ENCODE measurements at places on chromosomes 2 and 18.
A peak's percentile ranks its signal among the peaks of the same experiment; 100 is the strongest.

DNA sequence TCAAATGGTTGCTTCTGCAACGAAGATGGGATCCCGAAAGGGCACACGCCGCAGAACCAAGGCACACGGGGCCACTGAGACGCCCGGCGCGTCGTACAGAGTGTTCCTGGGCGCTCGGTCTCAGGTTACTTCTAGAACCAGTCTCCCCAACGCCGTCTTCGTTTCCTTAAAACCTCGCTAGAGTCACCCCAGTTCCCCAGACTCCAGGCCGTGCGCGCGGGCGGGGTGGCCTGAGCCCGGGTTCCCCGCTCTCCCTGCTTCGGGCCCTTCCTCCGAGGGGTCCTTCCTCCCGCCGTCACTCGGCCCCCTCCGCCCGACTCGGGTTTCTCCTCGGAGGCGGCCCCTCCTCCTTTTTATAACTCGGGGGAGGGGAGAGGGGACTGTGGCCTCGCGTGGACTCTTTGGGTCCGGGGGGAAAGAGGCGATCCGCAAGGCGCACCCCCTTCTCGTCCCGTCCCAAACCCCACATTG is 774 bp upstream of the FZD7 start:
- H3K27ac ChIP-seq, result peak overlapping the region; percentile 88
- peaks cover 28% of the 10 kb centered on the region for H3K27me3 ChIP-seq
- DNase-seq, result no peak
- H3K36me3 ChIP-seq, result no peaks in the 10 kb centered on the region

DNA sequence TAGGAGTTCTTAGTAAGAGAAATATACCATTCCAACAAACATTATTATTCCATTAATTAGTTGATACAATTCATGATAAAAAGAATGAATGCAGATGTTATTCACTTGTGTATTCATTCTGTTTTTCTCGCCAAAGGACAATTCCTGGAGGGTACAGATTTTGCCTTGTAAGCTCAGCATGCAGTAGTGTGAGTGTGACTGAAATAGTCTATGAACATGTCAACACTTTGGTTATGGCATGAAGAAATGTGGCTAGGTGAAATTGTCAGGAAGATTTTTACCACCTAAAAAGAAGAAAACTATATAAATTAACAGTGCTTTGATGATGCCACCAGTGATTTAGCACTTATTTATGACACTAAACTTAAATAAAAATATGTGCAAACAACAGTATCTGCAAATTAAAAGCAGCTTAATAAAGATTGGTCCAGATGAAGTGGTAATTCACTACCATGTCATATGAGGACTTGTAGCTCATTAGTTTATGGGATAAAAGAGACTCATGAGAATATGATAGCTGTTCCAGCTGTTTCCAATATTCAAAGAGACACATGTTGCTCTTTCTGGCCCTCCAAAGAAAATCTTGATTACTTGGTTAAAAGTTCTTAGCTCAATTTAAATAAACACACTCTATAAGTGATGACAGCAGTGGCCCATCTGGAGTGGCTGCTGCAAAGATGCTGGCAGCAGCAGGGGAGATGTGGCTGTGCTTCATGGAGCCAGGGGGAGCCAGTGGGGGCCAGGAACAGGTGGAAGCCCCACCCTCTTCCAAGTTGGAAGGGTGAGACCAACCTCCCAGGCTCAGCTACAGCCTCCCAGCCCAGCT is 165.0 kb downstream of the CDH19 start:
- no peaks in the 10 kb centered on the region for H3K4me1 ChIP-seq
- H3K36me3 ChIP-seq, result no peaks in the 10 kb centered on the region
- H3K27me3 ChIP-seq, result no peaks in the 10 kb centered on the region
- no peak for DNase-seq
- no peak overlapping the region for H3K27ac ChIP-seq

- no peaks in the 10 kb centered on the region for H3K27me3 ChIP-seq
- no peak overlapping the region for H3K4me3 ChIP-seq
- peaks cover 15% of the 10 kb centered on the region for H3K4me1 ChIP-seq
- H3K36me3 ChIP-seq, result no peaks in the 10 kb centered on the region
- H3K27ac ChIP-seq, result no peak overlapping the region
Measured at GRCh38 chr2:200212862-200213425, 93.5 kb upstream of the SPATS2L start.

- no peak overlapping the region for H3K4me3 ChIP-seq
- peaks cover 4% of the 10 kb centered on the region for H3K4me1 ChIP-seq
- no peaks in the 10 kb centered on the region for H3K27me3 ChIP-seq
- H3K27ac ChIP-seq, result no peak overlapping the region
- DNase-seq, result no peak
Measured at GRCh38 chr2:237459741-237460174, 27.3 kb upstream of the MLPH start.

DNA sequence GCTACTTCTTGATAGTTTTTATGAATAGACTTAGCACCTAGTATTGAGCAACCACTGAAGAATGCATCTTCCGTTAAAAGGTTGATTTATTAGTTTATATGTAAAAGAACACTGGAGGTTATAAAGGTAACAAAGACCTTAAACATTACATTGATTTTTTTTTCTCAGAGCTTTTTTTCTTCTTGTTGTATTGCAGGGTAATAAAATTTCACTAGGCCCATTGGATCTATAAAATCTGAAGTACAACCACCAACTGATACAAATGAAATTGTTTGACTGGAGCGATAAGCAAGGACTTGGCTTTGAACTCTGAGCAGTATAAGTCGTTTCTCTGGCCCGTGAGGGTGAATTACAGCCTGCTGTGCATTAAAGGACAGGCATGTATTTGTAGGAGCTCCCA is 344.0 kb downstream of the LRRTM1 start:
- H3K4me3 ChIP-seq, result no peak overlapping the region
- no peak overlapping the region for H3K27ac ChIP-seq
- peaks cover 5% of the 10 kb centered on the region for H3K4me1 ChIP-seq

GRCh38 chr2:160305081-160305750 is 105.1 kb upstream of the ITGB6 start:
- H3K4me3 ChIP-seq, result no peak overlapping the region
- H3K4me1 ChIP-seq, result peaks cover 11% of the 10 kb centered on the region
- no peak overlapping the region for H3K27ac ChIP-seq
- no peaks in the 10 kb centered on the region for H3K27me3 ChIP-seq
- peak; percentile 60 for DNase-seq
- peaks cover 12% of the 10 kb centered on the region for H3K36me3 ChIP-seq

GRCh38 chr18:35508746-35509338 is 11.1 kb upstream of the INO80C start:
- H3K36me3 ChIP-seq, result no peaks in the 10 kb centered on the region
- peaks cover 33% of the 10 kb centered on the region for H3K4me1 ChIP-seq
- H3K4me3 ChIP-seq, result no peak overlapping the region
- peak overlapping the region; percentile 44 for H3K27ac ChIP-seq
- H3K27me3 ChIP-seq, result no peaks in the 10 kb centered on the region

- H3K4me1 ChIP-seq, result no peaks in the 10 kb centered on the region
- no peaks in the 10 kb centered on the region for H3K36me3 ChIP-seq
- H3K27me3 ChIP-seq, result no peaks in the 10 kb centered on the region
- no peak overlapping the region for H3K27ac ChIP-seq
Measured at GRCh38 chr2:119468154-119468955, 36.7 kb downstream of the TMEM37 start.

DNA sequence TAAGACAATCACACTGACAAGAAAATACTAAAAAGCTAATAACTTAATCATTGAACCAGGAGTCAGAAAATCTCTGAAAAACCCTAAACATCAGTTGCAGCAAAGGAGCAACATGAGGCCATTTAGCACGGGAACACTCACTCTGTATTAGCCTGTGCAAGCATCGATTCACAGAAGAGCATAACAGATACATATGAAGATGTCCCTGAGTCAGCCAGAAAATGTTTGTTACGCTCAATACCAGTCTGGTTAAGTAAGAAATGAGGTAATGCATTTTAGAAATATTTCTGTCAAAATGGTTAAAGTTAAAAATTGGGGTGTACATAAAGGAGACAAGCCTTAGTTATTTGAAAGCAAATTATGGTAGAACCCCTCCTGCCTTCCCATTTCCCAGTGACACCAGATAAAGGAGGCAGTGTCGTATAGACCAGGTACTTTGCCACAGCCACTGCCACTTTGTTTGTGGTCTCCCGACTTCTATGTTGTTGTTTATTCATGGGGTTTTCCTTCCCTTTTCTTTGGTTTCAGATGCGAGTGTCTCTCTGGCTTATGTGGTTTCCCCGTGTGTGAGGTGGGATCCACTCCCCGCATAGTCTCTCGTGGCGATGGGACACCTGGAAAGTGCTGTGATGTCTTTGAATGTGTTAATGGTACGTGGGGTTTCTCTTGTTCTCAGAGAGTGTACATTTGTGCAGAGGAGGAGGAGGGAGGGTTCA is 108.6 kb downstream of the CRIM1 start:
- H3K4me1 ChIP-seq, result peaks cover 11% of the 10 kb centered on the region
- DNase-seq, result no peak
- H3K36me3 ChIP-seq, result peaks cover 28% of the 10 kb centered on the region
- no peak overlapping the region for H3K4me3 ChIP-seq

GRCh38 chr18:2805970-2806943 is 40.5 kb upstream of the EMILIN2 start:
- H3K27me3 ChIP-seq, result no peaks in the 10 kb centered on the region
- no peak overlapping the region for H3K4me3 ChIP-seq
- H3K4me1 ChIP-seq, result peaks cover 5% of the 10 kb centered on the region
- no peaks in the 10 kb centered on the region for H3K36me3 ChIP-seq
- peak; percentile 42 for DNase-seq

DNA sequence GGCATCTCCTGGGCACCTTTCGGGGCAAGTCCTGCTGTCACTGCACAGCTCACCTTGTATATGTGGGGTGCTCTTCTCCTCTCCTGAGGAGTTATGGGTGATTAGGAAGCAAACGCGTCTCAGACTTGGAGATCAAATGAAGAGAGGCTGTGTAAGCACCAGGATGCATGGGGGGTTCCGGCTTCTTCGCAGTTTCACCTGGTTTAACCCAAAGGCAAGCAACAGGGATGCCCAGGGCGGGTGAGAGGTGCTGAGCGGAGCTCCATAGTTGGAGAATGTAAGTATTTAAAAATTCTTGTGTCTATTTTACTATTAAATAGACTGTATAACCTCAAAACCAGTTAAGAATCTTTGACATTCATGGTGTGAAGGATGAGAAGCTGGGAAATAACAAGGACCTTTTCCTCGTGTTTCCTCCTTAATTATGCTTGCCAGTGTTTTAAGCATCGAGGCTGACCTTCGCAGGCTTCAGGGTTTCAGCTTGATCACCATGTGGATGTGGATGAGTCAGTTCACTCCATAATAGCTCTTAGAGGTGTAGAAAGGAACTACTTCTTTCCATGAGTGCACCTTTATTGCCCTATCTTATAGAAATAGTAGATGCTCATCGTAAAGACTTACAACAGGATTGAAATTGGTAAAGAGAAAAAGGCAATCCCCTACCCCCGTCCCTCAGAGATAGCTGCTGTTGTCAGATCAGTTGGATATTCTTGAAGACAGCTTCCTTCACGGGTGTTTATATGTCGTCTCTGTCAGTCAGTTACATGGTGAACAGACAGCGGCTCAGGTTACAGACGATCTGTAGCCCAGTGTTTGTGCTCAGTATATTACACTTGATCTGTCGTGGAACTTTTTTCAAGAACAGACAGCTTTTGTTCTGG is 201.1 kb downstream of the AGAP1 start:
- DNase-seq, result no peak
- no peak overlapping the region for H3K4me3 ChIP-seq

DNA sequence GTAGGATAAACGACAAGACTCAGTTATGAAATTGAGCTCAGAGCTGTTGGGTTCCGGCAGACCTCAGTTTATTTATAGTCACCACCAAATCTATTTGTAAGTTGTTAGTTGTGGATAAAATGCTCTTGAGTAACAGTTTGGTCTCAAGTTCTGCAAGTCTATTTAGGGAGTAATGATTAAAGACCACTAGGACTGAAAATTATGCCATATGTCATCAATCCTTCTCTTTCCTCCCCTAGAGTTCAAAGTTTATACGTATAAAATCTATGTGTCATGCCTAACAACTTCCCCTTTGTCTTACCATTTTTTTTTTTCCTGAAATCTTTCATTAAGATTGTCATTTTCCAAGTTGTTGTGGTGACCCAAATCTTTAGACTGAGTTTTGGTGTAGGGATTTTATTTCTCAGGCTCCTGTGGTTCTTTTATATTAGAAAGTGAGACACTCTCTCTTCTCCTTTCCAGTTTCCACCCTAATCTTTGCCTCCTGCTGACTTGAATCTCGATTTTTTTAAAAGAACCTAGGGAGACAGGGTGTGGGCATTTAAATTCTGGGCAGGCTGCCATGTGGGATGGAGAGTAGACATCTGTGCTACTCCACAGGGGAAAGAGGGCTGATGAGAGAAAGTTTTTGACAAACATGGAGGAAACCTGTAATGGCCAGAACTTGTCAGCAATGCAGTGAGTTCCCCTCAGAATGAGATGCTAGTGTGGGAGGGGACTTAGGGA is 51.0 kb downstream of the LAMA3 start:
- no peak overlapping the region for H3K4me3 ChIP-seq
- H3K27ac ChIP-seq, result no peak overlapping the region
- no peak for DNase-seq
- no peaks in the 10 kb centered on the region for H3K36me3 ChIP-seq

DNA sequence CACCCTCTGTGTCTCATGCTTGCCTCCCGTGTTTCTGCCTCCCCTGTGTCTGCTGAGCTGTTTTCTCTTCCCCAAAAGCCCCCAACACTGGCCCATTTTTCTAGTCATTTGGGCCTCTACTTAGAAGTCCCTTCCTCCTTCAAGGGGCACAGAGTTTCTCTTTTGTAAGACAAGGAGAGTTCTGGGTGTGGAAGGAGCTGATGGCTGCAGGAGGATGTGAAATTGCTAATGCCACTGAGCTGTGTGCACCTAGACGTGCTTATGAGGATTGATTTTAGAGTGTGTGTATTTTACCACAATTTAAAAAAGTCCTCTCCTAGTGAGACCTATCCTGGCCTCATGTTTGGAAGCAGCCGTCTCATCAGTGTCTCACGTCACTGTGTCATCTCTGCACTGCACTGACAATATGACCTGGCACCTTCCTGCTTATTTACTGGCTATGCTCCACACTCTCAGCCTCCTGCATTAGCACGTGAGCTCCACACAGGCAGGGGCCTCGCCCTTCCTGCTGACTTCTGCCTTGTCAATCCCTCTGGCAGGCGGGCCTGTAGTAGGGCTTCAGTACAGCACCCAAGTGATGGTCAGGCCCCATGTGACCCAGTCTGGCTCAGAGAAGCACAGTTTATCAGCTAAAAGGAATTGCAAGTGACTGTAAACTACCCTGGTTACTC is 8.0 kb upstream of the MBP start:
- H3K4me1 ChIP-seq, result no peaks in the 10 kb centered on the region
- no peaks in the 10 kb centered on the region for H3K27me3 ChIP-seq
- DNase-seq, result no peak

GRCh38 chr2:169324581-169325260 is 37.6 kb downstream of the LRP2 start:
- H3K27me3 ChIP-seq, result no peaks in the 10 kb centered on the region
- no peaks in the 10 kb centered on the region for H3K4me1 ChIP-seq
- H3K27ac ChIP-seq, result no peak overlapping the region
- DNase-seq, result peak; percentile 65

GRCh38 chr2:109170645-109171044 is 41.6 kb downstream of the SH3RF3 start:
- H3K4me1 ChIP-seq, result peaks cover 1% of the 10 kb centered on the region
- no peaks in the 10 kb centered on the region for H3K36me3 ChIP-seq
- no peak overlapping the region for H3K27ac ChIP-seq
- DNase-seq, result no peak

GRCh38 chr2:55239656-55240222 is 7.3 kb downstream of the RPS27A start:
- H3K4me3 ChIP-seq, result no peak overlapping the region
- DNase-seq, result no peak
- H3K4me1 ChIP-seq, result no peaks in the 10 kb centered on the region
- H3K27me3 ChIP-seq, result no peaks in the 10 kb centered on the region

GRCh38 chr2:174633623-174633930 is 36.0 kb upstream of the WIPF1 start:
- H3K27ac ChIP-seq, result peak overlapping the region; percentile 76
- no peaks in the 10 kb centered on the region for H3K27me3 ChIP-seq
- no peak for DNase-seq
- peaks cover 23% of the 10 kb centered on the region for H3K4me1 ChIP-seq
- no peak overlapping the region for H3K4me3 ChIP-seq

Data from trophoblast cell (in vitro differentiated cells and primary cell).